Glomerular endothelial cell (primary cell): ENCODE measurements at places on chromosomes 7 and 10. TPM values are rescaled to one million over a fixed set of nuclear protein-coding genes. Genes with fewer than 3 reads are reported as not detected.

Gene NYAP1
- 2.5 and 3.6 TPM in 2 replicates for total RNA-seq

Gene OR9A2
- total RNA-seq, result 0.18 TPM in 1 of 2 replicates, not detected in the other

Gene SLC18A3
- total RNA-seq, result not detected in 2 replicates

Gene ACSL5
- 22.5 and 24.7 TPM in 2 replicates for total RNA-seq

Gene NSUN6
- 3.2 and 3.7 TPM in 2 replicates for total RNA-seq

Gene GNAI1
- 20.0 and 26.7 TPM in 2 replicates for total RNA-seq

Gene AS3MT
- 0.58 and 0.82 TPM in 2 replicates for total RNA-seq

Gene FZD1
- 4.0 and 8.4 TPM in 2 replicates for total RNA-seq

Gene ACTR3C
- total RNA-seq, result 0.53 and 2.1 TPM in 2 replicates

Gene PODXL
- total RNA-seq, result 349 and 350 TPM in 2 replicates

- no peak for DNase-seq
Measured at GRCh38 chr7:81594767-81595166, 175.1 kb downstream of the HGF start.

DNA sequence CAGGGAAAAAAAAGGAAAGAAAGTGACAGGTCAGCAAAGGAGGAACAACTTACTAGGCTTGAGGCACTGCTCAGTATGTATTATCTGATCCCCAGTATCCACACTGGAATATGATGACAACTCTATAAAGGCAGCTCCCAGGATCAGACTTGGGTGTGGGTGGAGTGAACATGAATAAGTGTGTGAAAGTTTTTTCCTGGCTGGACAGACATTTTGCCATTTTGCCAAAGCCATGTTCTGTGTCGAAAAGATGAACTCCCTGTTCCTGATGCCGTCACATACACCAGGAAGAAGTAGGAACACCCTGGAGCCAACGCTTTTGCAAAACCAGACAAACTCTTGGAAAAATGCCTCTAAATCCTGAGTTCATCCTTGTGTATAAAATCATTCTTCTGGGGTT is 143.2 kb upstream of the MEOX2 start:
- no peak for DNase-seq

- DNase-seq, result no peak
Measured at GRCh38 chr7:63114371-63114985, 884.2 kb upstream of the ZNF722 start.

- DNase-seq, result no peak
Measured at GRCh38 chr10:9342885-9343570, 1288.5 kb downstream of the GATA3 start.

DNA sequence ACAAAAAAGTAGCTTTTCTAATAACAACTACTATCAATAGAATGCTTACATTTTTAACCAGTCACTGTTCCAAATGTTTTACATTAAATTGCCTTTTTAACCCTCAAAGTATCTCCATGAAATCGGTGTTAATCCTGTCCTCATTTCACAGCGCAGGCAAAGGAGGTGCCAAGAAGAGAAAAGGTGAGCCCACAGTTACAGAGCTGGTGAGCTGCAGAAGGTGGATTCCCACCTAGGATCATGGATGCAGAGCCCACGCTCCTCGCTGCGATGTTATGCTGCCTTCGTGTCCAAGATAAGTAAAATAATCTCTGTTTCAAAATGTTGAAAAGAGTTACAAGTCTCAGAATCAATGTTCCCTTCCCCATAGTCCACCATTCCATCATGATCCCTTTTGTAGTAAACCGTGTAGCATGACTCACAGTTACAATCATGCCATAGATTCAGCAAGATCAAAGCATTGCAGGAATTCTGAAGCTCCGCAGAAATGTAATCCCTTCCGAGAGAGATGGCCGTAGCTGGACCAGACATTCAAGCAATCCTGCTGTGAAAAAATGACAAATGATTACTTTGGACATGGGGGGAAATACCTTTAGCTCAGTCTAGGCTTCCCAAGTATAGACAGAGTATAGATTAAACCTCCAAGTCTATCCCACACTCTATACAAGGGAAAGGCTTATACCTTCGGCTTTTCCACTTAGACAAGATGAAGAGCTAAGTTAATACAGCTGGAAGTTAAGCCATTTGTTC is 394.7 kb upstream of the AKR1E2 start:
- no peak for DNase-seq

DNA sequence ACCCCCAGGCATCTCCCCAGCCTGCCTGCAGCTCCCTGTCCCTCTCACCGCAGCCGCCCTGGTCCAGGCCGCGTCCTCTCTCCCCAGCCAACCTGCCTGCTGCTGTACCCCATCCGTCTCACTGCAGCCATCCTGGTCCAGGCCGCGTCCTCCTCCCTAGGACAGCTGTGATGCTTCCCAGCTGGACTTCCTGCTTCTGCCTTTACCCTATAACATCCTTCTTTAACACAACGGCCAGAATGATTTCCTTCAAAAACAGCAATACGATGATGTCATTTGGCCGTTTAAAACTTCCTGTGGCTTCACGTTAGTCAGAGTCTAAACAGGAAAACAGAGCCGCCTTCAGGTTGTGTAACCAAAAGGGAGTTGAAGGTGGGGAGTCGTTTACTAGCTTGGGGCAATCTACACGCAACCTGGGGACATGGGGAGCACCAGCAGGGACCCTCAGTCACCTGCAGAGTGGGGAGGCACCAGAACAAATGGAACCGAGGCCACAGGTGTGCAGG is 32.2 kb upstream of the ZFAND2A start:
- DNase-seq, result peak; percentile 85

- DNase-seq, result no peak
Measured at GRCh38 chr10:92712016-92712889, 22.5 kb downstream of the HHEX start.

GRCh38 chr10:9010931-9011670 is 956.6 kb downstream of the GATA3 start:
- no peak for DNase-seq

DNA sequence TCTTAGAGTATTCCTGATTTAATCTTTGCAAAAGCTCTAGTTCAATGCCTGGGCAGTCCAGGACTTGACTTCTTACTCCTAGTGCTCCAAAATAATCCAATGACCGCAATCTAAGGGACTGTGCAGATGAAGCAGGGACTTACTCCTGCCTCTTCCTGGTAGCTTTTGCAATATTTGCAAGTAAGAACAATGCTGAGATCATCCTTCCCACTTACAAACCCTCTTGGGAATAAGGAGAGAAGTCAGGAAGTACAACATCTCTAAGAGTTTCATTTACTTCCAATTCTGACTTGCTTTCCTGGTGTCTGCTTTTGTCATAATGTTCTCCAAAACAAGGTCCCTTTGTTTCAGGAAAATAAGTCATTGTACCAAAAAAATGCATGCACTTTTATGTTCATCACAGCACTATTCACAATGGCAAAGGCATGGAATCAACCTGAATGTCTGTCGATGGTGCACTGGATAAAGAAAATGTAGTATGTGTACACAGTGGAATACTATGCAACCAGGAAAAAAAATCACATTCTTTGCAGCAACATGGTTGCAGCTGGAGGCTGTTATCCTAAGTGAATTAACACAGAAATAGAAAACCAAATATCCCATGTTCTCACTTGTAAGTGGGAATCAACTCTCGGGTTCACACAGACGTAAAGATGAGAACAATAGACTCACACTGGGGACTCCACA is 7.1 kb upstream of the KCNMA1 start:
- DNase-seq, result no peak

DNA sequence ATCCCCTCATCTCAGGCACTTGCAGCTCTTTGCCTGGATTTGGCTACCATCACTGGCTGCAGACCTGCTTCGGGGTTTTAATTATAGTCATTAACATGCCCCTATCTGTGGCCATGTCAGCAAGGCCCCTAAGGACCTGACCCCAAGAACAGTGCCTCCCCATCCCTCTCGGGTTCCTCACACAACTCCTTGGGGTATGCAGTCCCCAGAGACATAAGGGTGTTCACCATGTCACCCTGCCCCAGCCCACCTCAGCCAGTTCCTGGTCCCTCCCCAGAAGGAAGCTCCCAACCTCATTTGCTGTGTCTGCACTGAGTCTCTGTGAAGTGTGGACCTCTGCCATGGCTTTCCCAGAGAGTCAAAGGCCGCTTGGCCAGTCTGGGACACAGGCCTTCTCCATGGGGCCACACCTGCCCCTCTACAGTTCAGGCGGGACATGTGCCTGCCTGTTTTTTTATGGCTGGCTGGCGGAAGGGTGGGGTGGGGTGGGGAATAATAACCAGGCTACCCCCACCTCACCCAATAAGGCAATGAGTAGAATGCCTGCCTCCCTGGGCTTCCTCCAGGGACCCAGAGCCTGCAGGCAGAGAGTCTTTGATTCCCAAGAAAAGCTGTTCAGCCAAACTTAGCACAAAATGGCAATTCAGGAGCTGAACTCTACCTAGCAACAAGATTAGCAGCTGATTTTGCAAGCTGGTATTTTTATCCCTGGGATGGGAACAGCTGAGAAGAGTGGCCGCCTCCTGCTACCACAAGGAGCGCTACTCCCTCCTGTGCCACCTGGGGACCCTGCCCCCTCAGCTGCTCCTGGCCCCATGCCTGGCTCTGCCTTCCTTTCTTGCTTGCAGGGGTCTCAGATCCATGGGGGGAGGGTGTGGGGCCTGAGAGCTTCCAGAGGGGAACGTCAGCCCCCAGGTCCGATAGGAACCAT is 23.7 kb upstream of the CAMK2B start:
- no peak for DNase-seq

DNA sequence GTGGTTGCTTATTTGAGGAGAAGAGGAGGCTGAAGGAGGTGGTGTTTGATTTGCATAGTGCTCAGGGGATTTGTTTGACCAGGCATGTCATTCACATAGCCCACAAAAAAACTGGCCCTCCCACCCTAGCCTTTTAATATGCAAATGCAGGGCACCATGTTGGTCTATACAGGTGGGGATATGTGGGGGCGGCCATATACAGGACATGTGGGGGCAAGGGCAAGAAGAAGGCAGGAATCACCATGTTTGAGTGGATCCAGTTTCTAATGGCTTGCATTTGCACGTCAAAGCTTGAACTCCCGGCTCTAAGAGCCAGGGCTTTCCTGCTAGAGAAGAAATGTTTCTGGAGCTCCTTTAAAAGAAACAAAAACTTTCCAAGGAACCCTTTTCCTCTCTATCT is 541.0 kb downstream of the ZWINT start:
- DNase-seq, result no peak

- DNase-seq, result no peak
Measured at GRCh38 chr10:126583552-126584200, 86.8 kb downstream of the C10orf90 start.

GRCh38 chr7:105531792-105532671 is at the start of gene RINT1:
RINT1 (plus strand) TSS chr7:105532201; CDS start chr7:105532316, 115 bp downstream.
- peak; percentile 50 for DNase-seq

- DNase-seq, result no peak
Measured at GRCh38 chr10:74824900-74825370, 1.5 kb upstream of the KAT6B start.

- no peak for DNase-seq
Measured at GRCh38 chr7:155698633-155699032, 54.2 kb downstream of the RBM33 start.

- DNase-seq, result no peak
Measured at GRCh38 chr7:29296421-29296820, 101.8 kb downstream of the CHN2 start.

DNA sequence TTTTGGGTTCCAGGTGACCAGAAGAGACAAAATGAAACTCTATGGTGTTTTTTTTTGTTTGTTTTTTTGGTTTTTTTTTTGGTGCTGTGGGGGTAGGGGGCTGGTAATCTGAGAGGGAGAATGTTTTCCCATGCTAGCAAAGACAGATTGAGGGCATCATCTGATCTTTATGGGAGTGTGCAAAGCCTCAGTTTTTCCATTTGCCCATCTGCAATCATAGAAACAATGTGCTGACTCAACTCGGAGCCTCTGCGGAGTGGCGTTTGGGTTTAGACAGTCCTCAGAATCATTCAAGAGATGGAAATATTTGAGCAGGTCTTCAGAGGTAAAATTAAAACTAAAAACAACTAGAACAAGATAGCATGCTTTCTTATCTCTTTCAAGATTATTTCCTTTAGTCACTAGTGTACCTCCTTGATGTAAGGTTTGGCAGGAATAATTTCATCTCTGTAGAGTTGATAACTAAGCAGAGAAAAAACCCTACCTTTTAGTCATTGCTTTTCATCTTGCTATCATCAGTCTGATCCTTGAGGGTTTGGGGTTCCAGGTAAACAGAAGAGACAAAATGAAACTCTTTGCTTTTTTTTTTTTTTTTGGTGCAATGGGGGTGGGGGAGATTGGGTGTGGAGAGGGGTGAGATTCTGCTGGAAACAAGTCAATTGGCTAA is 18.0 kb downstream of the CNNM2 start:
- DNase-seq, result no peak

DNA sequence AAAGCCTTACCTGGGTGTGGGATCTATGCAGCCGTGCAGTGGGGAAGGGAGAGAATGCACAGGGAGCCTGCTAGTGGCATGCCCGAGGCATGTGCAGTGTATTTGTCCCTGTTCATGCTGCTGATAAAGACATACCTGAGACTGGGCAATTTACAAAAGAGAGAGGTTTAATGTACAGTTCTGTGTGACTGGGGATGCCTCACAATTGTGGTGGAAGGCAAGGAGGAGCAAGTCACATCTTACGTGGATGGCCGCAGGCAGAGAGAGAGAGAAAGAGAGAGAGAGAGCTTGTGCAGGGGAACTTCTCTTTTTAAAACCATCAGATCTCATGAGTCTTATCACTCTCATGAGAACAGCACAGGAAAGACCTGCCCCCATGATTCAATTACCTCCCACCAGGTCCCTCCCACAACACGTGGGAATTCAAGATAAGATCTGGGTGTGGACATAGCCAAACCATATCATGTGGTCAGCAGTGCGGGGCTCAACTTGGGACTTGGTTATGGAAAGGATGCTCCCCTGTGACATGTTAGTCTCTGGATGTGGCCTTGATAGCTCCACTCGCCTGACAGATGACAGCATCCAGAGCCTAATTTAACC is 128.9 kb downstream of the DOCK1 start:
- no peak for DNase-seq

DNA sequence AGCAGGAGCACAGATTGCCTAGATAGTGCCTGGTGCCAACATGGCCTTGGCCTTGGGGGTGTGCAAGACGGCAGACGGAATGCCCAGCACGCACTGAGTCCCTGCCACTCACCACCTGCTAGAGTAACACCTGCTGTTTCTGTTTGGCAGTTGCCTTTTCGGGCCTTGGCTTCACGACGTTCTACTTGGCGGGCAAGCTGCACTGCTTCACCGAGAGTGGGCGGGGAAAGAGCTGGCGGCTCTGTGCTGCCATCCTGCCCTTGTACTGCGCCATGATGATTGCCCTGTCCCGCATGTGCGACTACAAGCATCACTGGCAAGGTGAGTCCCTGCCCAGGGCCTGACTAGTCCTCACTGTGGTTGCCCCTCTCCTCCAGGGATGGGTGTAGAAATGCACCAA is 118.0 kb downstream of the PLPP4 start:
- no peak for DNase-seq

DNA sequence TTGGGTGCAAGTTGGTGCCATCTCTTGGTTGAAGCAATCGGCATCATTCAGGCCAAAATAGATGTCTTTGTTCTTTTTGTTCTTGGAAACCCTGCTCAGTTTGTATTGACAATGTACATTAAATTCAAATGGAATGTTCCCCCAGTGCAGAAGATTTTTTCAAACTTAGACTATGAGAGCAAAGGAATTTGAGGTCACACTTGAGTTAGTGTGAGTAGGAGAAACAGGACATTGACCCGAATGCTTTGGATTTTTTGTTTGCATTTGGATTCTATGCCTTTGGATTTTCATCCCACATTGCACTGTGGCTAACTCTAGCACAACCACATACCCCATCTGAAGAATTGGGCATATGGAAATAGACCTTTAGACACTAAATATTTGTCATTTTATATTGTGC is 480.0 kb downstream of the GALNT17 start:
- no peak for DNase-seq
